ENCODE measurements at places on chromosomes 6 and 20.

DNA sequence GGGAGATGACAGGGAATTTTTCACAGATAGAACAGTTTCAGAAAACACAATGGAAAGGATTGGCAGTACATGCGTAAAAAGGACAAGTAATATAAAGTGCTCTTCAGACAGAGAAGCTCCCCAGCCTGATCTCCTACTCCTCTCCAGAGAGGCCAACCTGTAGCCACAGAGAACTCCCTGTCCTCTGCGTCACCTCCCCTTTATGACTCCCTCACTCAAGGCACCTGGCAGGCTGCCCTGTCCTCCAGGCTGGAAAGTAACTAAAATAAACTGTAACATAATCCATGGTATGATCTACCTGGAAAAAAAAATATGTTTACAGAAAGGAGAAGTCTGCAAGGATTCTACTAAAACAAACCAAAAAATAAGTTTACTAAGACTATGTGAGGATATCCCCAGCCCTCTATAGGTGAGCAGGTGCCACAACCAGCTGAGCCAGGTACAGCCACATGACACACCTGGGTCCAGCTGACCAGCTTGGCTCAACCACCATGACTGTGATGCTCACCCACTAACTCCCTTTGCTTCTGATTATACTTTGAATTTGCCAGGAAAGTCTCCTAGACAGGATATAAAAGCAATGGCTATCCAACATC, 29.2 kb downstream of the MBOAT1 start:
- DNase-seq: no peak

- no peak for DNase-seq
Observed at GRCh38 chr6:24743265-24743943, 24.4 kb upstream of the C6orf62 start.

DNA sequence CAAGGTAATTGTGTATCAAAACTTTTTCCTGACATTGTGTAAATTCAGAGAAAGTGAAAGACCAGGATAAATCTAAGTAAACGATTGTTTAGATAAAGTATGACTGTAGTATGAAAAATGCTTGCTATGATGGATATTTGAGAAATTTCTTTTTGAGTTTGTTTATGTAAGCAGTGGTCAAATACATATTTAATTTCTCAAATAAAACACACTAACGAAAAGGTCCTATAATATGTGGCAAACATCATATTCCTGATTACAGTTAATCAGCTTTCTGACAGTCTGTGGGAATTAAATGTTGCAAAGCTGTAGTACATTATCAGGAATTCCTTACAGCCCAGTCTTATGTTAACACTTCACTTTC, 636.9 kb downstream of the MMUT start:
- no peak for DNase-seq

- peak; percentile 97 for DNase-seq
Observed at GRCh38 chr6:53310771-53311585, 37.8 kb downstream of the ELOVL5 start.

DNA sequence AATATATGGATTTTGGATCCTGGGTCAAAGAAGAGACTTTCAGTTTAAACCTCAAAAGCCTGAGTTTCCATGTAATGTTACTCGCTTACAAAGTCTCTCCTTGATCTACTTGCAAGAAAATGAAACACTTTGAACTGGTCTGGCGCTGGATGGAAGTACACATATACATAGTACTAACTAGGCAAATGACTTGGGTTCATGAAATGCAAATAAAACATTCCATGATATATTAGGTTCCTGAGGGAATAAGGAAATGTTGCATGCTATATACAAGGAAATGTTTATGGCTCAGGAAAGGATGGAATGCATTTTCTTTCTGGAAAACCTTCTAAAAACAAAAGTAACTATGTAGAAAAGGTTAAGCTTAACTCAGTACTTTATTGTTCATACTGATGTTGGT, 11.4 kb upstream of the TXLNB start:
- DNase-seq: no peak

DNA sequence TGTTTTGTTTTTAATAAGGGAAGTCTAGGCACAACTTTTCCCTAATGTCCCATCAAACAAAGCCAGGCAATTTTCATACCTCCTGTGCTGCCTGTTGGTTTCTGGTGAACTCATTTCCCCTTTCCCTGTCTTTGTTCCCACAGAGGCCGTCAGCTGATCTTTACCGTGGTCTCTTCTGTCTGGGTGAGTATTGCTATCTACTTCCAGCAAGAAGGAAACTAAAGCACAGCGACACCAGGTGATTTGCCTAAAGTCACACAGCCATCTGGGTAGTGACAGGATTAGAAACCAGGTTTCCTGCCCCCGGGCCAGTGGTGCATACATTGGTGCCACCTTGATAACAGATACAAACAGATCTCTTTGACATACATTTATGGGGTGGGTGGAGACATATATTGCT, 59.6 kb downstream of the RAB44 start:
- DNase-seq: peak; percentile 58

GRCh38 chr6:39496915-39497314, 174.4 kb upstream of the KCNK16 start:
- DNase-seq: no peak

DNA sequence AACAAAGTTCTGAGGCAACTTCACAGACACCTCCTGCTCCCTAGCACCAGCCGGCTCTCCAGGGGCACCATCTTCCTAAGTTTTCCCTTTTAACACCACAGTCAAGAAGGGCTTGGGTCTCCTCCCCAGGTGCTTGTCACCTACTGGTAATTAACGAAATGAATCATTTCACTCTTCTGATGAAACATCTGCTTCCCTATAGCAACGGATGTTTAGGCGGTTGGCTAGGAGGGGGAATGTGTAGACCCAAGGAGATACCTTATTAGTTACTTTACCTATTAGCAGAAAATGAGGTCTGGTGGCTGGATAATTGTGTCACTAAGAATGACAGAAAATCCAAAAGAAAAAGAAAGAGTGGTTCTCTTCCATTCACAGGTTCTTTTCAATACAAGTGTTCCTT, 46.3 kb upstream of the FABP7 start:
- DNase-seq: no peak

DNA sequence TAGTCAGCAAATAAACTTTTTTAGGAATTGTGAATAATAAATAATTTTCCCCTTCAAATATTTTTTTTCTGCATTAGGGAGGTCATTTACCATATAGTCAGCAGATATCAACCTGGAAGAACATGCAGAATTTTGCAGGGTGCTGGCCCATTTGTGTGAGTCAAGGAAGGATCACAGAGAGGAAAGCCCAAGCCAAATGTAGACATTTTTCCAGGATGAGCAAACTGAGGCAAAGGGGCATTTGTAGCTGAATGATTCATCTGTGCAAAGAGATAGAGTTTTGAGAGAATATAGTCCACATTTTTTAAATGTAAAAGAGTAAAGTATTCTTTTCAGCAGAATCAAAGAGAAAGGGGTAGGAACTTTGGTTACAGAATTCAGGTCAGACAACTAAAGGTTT, 555.5 kb upstream of the MARCKS start:
- DNase-seq: no peak

GRCh38 chr6:42783876-42784642, 2.2 kb downstream of the BICRAL start:
- DNase-seq: no peak

GRCh38 chr6:16840725-16841124, 79.5 kb upstream of the ATXN1 start:
- DNase-seq: no peak

- DNase-seq: no peak
Observed at GRCh38 chr6:26225848-26226578, 138.8 kb downstream of the HFE start.

- no peak for DNase-seq
Observed at GRCh38 chr6:102387326-102388033, 994.0 kb downstream of the GRIK2 start.

DNA sequence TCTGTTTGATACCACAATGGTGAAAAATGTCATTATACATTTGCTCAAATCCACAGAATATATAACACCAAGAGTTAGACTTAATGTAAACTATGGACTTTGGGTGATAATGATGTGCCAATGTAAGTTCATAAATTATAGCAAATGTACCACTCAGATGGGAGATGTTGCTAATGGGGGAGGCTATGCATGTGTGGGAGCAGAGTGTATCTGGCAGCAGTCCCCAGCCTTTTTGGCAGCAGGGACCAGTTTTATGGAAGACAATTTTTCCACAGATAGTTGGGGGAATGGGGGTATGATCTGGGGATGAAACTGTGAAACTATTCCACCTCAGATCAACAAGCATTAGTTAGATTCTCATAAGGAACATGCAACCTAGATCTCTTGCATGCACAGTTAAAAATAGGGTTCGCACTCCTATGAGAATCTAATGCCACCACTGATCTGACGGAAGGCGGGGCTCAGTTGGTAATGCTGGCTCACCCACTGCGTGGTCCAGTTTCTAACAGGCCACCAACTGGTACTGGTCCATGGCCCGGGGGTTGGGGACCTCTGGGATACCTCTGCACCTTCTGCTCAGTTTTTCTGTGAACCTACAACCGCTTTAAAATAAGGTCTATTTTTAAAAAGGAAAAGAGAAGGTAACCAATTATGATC, 8.0 kb downstream of the HLA-DQA1 start:
- DNase-seq: no peak

- DNase-seq: no peak
Observed at GRCh38 chr6:131629651-131630050, 1.6 kb upstream of the MED23 start.

- DNase-seq: no peak
Observed at GRCh38 chr6:152271776-152272464, 365.2 kb downstream of the SYNE1 start.
